EL (cell line): ENCODE measurements at places on chromosomes 1 and 21.

- DNase-seq = no peak
Measured at GRCh38 chr21:45583831-45584509, 41.7 kb upstream of the SLC19A1 start.

DNA sequence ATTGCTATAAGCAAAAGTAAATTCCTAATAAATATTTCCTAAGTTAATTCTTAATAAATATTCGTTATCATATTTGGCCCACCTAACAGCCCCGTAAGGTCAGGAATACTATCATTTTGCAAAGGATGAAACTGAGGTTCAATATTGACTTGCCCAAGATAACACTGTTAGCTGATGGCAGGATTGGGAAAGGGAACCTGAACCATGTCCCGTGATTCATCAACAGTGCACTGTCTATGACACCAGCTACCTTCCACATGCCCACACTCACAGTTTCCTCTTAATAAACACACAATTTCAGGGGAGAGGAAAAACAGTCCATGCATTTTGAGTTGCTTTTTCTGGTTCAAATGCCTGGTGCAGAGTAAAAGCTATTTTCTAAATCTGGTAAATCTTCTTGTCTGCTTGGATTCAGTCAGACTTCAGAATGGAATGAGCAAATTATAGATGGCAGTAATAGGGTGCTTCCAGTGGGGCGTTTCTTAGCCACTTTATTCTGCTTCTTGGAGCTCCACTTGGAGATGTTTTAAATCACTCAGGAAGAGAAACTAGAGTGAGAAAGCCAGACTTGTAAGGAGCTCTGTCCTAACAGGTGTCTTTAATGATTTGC, 354.6 kb downstream of the PDE4B start:
- DNase-seq = no peak

DNA sequence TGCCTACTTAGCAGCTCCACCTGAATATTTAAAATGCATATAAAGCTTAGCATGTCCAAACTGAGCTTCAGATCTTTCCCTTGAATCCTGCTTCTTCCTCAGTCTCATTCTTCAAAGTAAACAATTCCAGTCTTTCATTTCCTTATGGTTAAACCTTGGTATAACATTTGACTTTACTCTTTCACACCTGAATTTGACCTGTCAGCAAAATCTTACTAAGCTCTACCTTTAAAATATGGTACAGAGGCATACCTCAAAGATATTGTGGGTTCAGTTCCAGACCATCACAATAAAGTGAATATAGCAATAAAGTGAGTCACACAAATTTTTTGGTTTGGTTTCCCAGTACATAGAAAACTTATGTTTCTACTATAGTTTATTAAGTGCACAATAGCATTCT, 42.5 kb upstream of the RNF11 start:
- DNase-seq = no peak

- no peak for DNase-seq
Measured at GRCh38 chr1:91897016-91897415, 11.1 kb upstream of the TGFBR3 start.

DNA sequence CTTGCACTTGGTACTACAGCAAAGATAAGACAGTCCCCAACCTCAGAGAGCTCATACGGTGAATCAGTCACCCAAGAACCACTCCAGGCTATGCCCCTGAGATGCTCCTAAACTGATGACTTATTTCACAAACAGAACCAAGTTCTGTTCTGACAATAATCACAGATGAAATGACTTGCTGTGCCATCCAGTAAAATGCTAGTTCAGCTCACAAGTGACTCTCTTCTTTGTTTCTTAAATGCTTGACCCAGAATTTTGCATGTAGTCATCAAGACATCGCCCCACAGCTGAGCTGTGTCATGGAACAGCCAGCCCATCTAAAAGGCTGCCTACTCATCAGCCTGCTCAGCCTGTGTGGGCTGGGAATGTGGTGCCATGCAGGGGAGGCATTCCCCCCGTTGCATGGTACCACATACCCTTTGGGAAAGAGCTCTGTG, 6.1 kb upstream of the SLC19A2 start:
- DNase-seq = no peak

GRCh38 chr1:161676441-161676840, 13.5 kb downstream of the FCGR2B start:
- no peak for DNase-seq

- DNase-seq = peak; percentile 72
Measured at GRCh38 chr1:156203331-156203730, 9.4 kb downstream of the SLC25A44 start.
